Activated T-helper 2 cell treated with anti-CD3 and anti-CD28 coated beads, Interferon-gamma antibody, Interleukin-2, Interleukin-4, amounts not matched to agents 10 μg/mL and 5 μg/mL and 100 μg/mL, durations not matched to agents 14 hours and 24 hours and 36 hours (primary cell): ENCODE measurements at places on chromosomes 16 and 17.

GRCh38 chr16:66159987-66160386 lies 206.5 kb upstream of the CDH5 start:
- no peak for DNase-seq

- DNase-seq = no peak
These were observed 80.3 kb downstream of the MRTFB start for GRCh38 chr16:14151256-14152030.

DNA sequence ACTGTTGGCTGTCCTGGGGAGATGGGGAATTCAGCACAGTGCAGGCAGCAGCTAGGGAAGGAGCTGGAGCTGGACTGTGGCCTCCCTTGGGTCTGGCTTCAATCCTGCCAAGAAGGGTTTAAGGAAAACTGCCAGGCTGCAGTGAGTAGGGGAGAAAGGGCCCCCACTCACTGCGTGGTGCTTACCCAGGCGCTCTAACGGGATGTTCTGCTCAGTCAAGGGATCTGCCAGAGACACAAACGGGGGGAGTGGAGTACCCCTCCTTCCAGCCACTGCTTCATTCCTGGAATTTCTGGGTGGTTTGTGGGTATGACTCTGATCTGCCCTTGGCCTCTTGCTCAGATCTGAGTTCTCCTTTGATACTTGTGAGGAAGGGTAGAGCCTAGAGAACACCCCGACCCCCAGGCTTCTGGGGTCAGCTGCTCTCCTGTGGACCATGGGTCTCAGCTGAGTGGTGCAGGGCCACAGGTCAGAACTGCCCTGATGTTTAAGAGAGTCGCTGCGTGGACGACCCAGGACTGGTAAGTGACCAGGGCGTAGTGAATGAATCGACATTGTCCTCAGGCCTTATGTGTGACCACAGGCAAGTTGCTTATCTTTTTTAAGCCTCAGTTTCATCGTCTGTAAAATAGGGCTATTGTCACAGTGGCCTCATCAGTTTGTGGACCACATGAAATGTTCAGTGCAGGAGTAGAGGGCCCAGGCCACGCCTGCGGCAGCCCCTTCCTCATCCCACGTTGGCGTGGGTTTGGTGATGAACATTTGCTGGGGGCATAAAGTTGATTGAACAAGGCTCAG lies 9.6 kb downstream of the CRISPLD2 start:
- no peak for DNase-seq

- DNase-seq = no peak
These were observed 239.0 kb upstream of the CACNG5 start for GRCh38 chr17:66595893-66596292.

GRCh38 chr16:5885521-5885920 lies 787.9 kb upstream of the EEF2KMT start:
- DNase-seq = no peak

- DNase-seq = no peak
These were observed 12.0 kb downstream of the FOXN1 start for GRCh38 chr17:28518132-28518531.

DNA sequence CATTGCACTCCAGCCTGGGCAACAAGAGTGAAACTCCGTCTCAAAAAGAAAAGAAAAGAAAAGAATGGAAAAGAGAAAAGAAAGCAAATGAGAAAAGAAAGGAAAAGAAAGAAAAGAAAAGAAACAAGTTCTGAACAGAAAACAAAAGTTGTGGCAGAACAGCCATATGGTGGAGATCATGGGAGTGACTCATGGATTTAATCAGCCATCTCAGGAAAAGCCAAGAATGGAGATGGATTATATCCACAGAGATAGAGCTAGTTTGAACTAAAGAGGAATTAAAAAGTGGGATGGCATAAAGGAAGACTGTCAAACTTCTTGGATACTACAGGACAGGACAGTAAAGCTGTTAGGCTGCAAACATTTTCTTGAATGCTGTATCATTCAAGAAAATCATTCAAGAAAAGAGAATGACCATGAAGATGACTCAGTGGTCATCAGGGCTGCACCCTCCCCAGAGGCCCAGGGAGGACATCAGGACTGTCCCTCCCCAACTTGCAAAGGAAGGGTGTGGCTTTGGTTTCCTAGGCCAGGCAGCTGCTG lies 120.6 kb downstream of the USP22 start:
- DNase-seq = no peak

GRCh38 chr17:48269209-48269608 lies 160.8 kb downstream of the SKAP1 start:
- no peak for DNase-seq

DNA sequence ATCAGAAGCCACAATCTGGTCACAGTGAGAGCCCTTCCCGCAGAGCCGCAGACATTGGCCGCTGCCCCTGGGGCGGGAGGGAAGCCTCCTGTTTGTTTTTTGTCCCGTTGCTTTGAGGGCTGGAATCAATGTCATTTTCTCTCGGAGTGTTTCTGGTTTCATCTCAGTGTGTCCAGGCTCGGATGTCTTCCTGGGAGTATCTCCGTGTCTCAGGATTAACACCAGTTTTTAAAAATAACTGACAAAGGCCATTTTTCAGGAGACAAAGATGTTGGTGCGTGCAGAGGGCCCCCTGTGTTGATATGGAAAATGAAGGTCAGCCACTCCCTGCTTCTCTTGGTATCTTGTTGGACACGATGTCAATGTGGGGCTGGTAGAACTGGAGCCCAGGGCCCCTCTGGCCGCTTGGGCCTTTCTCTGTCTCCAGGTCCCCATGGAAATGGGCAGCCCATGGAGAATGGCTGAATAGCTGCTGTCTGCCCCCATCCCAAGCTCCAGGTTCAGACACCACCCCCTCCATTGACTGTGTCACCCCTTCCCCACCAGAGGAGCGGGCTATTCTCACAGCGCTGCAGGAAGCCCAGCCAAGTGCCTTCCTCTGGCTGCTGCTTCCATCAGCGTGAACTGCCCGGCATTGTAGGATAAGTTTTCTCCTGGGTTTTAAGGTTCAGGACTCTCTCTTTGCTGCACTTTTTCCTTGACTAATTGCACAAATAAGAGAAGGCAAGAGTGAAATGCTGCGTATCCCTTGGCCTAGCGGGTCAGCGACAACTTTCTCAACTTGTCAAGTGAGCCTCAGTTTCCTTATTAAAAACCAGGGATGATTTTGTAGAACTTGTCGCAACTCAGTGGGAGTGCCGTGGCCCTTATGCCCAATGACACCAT lies 72.2 kb upstream of the METTL9 start:
- no peak for DNase-seq

DNA sequence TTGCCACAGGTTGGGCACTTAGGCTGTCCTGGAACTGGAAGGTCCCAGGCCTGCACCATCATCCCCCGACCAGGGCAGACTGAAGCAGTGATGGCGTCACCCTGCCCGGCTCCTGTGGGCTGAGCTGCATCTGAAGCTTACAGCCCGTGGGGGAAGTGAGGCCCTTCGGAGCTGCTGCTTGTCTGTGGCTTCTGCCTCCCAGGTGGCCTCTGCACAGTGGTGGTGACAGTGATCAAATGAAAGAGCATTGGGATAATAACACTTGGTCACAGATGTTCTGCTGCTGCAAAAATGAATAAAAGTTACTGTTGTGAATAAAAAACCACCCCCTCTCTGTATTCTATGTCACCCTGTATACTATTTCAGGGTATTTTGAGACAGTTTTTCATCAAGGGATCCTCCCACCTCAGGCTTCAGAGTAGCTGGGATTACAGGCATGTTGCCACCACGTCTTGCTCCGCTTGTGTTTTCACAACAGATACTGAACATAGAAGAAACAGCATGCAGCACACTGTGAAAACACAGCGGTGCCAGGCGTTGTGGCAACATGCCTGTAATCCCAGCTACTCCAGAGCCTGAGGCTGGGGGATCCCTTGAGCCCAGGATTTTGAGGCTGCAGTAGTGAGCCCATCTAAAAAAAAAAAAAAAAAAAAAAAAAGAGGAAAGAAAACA lies 165.0 kb downstream of the LGALS9B start:
- DNase-seq = no peak

- DNase-seq = no peak
These were observed 2.3 kb upstream of the PPP1R9B start for GRCh38 chr17:50152736-50153135.

GRCh38 chr16:53501216-53501859 lies 1.7 kb downstream of the AKTIP start:
- DNase-seq = no peak

DNA sequence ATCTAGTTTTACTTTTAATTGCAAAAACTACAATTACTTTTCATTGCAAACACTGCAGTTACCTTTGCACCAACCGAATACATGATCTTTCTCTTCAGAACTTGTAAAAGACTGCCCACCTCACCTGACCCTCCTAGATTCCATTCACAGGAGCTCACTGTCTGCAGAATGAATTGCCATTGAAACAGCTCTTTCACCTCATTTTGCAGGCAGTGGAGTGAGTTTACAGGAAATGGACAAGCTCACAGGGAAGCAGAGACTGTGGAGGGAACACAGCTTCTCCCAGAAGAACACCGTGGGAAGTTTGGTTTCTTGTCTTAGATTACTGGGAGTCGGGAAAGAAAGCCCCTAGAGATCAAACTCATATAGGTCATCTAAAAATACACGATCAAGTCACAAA lies 439.7 kb upstream of the RBFOX1 start:
- DNase-seq = no peak
